ENCODE measurements at places on chromosomes 1 and 21.
A peak's percentile ranks its signal among the peaks of the same experiment; 100 is the strongest.

GRCh38 chr1:225944951-225945350 lies 3.9 kb upstream of the LEFTY2 start:
- no peak for DNase-seq

DNA sequence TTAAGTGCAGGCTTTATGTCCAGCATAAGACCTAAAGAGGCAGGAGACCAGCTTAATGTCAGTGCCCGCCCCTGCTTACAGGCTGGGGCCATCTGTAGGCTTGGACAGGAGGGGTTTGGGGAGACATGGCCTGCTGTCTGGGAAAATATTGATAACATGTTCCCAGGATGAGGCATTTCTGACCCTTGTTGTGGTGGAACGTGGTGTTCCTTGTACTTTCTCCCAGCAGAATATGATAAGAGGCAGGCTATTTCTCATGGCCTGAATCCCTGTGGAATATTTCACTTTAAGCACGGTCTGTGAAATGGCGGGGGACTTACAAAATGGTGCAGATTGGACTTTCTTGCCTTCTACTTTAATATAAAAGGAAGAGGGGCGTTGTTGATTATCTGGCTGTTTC lies 41.9 kb upstream of the PLA2G5 start:
- no peak for DNase-seq

GRCh38 chr21:43881283-43881682 lies 16.3 kb downstream of the AGPAT3 start:
- no peak for DNase-seq

GRCh38 chr1:31524186-31524901 lies 52.0 kb upstream of the TINAGL1 start:
- no peak for DNase-seq

DNA sequence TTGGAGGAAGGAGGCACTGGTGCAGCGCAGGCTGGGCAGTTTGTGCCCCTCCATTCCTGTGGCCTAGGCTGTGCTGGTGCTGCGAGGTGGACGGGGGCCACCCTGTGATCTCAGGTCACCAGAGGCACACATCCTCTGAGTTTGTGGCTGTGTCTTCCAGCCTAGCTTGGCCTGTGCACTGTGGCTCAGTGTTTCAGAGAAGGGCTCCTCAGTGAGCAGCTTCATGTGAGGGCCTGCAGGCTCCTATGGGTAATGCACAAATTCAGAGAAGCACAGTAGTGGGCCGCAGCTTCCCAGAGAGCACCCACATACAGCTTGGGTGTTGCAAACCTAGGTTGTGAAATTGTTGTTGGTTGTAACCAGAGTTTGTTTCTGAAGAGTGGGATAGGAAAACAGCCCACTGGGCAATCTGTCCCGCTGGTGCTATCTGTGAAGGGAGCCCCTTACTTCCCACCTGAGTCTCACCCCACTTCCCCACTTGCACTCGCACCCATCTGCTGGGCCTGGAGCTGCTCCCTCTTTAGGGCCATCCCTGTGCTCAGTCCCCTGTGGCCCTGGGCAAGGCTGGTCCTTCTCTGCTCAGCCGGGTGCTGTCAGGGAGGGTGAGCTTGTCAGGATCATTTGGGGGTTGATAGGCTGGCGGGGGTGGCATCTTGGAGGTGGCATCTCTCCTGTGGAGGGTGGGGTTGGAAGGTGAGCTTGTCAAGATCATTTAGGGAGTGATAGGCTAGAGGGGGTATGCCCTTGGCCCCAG lies 30.2 kb downstream of the SNAP47 start:
- DNase-seq, result no peak

DNA sequence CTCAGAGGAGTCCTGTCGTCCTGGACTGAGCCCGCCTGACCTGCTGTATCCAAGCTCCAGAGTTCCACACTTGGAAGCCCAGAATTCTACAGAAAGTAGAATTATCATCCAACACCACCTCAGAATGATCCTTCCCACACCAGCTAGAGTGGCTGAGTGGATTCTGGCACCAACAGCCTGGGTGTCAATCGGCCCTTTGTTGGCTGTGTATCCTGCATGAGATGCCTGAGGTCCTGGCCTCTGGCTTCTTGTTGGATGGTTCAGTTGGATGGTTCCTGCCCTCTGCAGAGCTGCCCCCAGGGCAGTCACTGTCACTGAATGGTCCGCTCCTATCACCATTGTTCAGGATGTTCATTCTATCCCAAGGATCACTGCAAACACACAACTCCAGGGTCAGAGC lies 49.8 kb downstream of the PGBD5 start:
- no peak for DNase-seq

GRCh38 chr1:97384294-97384968 lies 536.4 kb downstream of the DPYD start:
- no peak for DNase-seq

DNA sequence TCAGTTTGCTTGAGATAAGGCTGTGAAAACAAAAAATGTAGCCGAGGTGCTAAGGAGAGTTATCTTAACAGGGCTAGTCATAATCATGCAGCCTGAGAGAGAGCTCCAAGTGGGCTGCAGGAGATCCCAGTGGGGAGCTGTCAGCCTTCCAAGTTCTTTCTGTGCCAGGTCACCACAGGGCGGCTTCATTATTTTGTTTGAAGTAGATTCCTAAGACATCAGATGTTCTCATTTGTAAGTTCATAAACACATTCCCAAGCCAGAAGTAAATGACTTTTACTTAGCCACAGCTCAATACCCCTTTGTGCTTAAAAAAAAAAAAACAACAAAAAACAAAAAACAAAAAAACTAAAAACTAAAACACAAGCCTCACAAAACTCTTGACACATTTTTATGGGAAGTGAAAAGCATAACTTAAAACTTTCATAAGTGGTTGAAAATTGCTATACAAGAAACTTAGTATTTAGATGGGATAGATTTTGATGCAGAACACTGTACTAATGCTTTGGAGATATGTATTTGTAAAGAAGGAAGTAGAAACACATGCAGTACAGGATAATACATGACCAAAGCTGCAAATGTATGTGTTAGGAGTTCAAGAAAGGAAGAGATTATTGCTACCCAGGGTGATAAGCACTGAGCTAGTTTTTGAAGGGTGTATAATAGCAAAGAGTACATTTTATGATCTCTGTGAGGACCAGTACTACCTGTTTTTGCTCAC lies 8.6 kb downstream of the CDC14A start:
- DNase-seq, result peak; percentile 22

DNA sequence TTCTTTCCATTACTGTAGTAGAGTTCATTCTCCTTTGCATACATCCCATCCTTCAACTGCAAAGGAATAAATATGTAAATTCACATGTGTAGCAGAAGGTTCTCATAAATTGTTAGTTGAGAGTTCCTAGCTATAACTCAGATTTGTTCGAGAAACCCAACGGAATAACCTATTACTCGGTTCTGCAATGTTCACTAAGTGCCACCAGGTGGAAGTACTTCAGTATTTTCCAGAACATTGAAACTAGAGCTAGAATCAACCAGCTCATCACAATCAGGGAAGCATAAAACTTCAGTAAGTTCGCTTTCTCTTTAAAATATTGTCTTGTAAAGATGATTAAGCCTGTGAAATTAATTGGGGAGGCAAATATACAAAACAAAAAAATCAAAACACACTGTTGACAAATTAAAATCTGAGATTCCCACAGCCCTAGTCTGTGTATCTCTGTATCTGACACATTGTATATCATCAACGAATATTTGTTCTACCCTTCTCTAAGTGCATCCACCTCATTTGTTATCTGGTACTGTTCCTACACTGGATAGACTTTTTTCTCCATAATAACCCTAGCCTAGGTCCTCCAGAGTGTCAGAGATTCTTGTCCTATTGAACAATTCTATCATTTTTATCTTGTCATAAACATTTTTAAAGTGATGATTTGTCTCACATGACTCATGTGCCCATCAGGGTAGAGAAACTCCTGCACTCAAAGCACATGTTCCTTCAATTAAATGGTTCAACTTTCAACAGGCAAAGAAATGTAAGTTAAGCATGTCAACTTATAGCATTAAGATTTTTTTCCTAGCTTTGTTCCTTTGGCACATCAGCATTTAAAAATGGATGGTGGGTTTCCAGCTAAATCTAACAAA lies 31.9 kb downstream of the MROH9 start:
- DNase-seq, result peak; percentile 52

DNA sequence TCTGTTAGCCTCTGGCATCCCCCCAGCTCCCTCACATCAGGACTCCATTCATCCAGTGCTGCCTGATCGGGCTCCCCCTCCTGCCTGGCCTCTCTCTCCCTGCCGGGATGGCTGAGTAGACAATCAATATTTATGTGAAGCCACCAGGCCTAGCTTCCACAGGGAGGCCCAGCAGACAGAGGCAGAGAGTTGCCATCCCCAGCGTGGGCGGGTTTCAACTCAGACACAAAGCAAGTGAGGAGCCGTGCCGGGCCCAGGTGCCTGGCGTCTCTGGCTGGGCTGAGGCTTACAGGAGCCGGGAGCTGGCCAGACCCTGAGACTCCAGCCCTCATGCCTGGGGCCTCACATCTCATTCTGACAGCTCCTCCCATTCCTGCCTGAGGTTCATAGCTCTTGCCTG lies 34.5 kb upstream of the ATP2B4 start:
- no peak for DNase-seq

DNA sequence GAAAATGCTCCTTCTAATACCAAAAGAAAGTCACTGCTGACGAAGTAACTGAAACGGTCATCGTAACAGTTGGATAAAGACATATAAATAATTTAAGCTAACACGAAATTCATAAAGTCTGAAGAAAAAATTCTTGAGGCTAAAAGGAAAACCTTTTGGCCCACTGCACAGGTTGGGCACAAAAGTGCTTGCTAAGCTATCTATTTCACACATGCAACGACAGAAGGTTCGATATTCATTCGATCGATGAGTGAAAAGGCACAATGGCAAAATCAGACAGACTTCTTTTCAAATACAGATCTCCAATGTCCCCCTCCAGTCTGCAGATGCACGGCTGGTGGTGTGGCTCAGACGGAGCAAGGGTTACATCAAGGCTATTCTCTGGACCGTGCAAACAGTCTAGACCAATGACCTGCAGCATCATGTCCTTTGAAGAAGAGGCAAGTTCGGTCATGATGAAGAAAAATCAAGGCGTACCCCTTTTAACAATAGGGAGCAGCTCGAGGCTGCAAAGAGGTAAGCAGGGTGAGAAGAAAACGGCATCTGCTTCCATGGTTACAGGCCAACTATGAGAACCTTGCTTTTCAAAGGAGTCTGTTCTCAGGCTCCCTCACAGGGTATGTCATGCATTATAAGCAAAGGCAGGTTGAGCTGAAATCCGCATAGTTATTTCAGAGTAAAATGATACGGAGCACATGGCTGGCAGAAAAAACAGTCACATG lies 579.6 kb downstream of the USP25 start:
- DNase-seq, result no peak

- DNase-seq, result no peak
These were observed 39.2 kb downstream of the MX1 start for GRCh38 chr21:41465176-41465781.

DNA sequence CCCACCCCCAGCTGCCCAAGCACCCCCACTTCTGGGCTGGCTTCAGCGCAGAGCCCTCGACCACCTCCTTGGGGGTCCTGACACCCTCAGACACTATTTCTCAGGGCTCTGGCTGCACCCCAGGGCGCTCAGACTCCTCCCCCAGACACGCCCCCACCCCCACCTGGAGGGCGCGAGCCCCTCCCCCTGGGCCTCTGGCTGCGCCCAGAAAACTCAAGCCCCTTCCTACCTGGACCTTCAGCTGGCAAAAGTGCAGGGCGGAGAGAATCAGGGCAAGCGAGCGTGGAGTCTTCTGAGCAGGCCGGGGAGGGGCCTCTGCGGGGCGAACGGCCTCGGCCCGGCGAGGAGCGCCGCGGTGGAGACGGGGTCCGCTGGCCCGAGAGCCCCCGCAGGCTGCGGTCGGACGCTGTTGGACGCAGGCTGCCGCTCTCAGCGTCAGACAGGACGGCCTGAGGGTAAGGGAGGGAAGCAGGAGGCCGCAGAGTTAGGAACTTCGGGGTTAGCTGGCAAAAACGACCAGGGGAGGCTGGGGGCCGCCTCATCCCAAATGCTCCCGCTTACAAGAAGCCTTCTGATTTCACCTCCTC lies 17.4 kb upstream of the NBPF1 start:
- DNase-seq, result no peak

- DNase-seq, result peak; percentile 3
These were observed 2.9 kb upstream of the PIGR start for GRCh38 chr1:206949208-206949607.

GRCh38 chr1:183418696-183419095 lies 516 bp upstream of the NMNAT2 start:
- no peak for DNase-seq

DNA sequence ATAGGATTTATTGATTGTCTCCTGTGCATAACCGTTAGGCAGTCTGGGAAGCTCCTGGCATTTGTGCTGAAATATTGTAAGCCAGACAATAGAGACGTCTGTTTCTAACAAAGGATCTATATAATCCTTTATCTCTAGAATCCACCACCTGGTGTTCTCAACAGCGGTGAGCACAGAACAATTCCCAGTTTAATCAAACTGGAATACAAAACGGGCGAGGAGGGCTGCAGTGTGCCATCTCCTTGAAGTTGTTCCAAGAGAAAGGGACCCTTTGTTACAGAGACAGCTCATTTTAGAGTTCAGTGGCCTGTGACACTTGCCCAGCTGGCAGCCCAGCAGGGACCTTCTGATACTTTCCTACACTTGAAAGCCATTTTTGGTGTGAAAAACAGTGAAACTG lies 162.8 kb upstream of the IVNS1ABP start:
- no peak for DNase-seq

DNA sequence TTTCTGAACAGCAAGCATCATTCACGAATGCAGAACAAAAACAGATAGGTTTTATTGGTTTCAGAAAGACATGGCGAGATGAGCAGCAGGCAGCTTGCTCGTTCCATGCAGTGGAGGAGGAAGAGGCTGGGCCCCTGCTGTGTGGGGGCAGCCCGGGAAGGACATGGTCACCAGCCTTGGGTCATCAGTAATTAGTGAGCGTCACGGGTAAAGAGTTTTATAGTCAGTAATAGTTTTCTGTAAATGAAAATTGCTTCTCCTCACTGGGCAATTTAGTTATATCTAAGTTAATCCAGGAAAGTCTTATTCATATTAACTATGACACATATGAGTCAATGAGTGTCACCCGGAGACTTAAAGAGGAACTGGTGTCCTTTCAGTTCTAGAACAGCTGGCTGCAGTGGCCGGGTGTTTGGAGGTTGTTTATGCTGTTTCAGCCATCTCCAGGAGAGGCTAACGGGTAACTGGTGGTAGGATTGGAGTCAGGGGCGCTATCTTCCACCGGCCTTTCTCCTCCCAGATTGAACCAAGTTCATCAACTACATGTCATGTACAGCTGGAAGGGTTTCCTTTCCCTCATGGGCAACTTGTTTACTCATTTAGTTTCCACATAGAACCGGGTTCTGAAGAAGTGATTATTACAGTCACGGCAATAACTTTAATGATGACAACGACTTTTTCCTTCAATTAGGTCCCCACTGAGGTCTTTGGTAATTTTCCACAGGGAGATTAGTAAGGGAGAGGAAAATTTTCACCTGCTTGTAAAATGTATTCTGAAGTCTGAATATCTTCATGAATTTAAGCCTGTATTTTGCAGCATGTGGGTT lies 34.6 kb upstream of the SLC45A1 start:
- peak; percentile 61 for DNase-seq

- DNase-seq, result no peak
These were observed 109.4 kb downstream of the UCHL5 start for GRCh38 chr1:192949783-192950182.

- no peak for DNase-seq
These were observed 140.2 kb upstream of the KCNK1 start for GRCh38 chr1:233473549-233474204.

Measured in Kasumi-1 (cell line).